ENCODE measurements at places on chromosomes 16 and 17.

DNA sequence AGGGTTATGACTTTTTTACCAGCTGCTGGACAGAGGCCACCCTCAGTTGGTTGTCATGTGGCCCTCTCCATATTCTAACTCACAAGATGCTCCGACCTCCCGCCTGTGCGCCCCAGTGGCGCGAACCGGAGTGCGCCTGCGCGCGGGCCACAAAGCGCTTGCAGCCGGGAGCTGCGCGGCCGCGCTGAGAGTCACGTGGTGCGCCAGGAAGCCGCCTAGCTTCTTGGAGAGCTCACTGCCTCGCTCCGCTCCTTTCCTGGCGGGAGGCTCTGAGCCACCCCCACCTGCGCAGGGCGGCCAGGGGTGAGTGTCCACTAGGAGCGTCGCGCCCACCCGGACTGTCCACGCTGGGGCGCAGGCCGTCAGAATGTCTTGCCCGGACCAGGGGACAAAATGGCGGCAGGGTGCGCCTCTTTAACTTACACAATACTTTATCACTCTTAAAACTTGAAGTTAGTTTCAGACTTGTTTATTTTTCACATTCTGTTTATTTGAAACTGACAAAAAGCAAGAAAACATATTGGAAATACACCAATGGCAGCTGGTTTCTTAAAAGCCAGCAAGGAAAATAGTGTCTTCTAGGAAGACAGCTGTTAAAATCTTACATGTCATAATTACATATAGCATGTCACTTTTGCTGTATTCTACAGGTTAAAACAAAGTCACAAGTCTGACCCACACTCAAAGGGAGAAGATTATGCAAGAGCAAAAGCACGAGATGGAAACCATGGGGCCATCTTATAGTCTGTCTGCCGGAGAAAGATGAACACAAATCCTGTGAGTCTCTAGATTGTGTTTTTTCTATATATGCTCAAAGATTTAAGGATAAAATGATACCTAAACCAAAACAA lies 357.9 kb downstream of the CNTNAP4 start:
- DNase-seq: no peak

GRCh38 chr16:70715860-70716357 lies 30.1 kb upstream of the MTSS2 start:
- no peak for DNase-seq

- DNase-seq: no peak
These were observed 22.1 kb downstream of the MPRIP start for GRCh38 chr17:17064322-17064721.

DNA sequence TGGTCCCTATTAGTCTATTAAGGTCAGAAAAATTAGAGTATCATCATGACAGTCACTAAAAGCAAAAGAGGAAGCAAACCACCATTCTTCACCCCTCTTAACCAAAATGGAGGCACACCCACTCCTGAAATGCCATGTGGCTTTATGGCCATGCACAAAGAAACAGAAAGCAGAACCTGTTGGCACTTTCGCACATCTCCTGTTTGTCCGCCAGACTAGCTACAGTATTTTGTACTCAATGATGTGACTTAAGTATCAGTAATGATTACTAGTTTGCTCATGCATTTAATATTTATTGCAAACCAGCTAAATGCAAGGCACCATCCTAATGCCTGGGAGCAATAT lies 70.2 kb upstream of the GNAO1 start:
- no peak for DNase-seq

DNA sequence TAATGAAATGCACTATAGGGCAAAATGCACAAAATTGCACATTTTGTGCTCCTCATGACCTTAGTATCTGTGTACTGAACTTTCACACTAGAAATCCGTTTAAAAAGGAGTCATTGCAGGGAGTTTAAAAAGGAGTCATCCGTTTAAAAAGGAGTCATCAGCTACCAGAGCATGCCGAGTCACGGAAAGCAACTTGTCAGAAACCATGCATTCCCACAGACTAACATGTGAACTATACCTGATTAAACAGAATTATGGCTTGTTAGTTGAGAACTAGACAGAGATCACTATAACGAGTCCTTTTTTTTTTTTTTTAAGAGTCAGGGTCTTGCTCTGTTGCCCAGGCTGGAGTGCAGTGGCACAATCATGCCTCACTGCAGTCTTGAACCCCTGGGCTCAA lies 35.9 kb downstream of the SLC6A4 start:
- DNase-seq: no peak

- no peak for DNase-seq
These were observed 5.2 kb upstream of the RNF135 start for GRCh38 chr17:30965686-30966085.

DNA sequence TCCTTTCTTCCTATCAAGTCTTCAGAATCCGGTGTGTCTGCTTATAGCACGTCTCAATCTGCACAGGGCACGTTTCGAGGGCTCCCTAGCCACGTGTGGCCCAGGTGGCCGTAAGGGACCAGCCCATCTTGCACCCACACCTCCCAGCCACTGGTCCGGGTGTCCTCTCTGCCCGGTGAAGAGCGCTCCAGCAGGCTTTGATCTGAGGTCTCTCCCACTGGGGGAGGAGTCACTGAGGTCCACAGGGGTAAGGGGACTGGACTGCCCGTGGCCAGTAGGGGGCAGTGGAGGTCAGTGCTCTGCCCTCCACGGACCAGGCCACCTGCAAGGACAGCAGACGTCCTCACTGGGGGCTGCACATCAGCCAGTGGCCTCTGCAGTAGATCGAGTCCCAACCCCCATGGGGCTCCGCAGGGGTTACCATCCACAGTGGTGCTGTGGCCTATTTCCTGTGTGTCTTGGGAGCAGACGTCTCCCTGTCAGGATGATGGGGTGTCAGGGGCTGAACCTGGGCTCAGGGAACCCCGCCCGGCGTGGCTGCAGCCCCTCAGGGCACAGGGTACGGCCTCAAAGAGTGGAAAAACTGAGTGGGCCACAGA lies 204.1 kb upstream of the CIBAR2 start:
- peak; percentile 73 for DNase-seq

DNA sequence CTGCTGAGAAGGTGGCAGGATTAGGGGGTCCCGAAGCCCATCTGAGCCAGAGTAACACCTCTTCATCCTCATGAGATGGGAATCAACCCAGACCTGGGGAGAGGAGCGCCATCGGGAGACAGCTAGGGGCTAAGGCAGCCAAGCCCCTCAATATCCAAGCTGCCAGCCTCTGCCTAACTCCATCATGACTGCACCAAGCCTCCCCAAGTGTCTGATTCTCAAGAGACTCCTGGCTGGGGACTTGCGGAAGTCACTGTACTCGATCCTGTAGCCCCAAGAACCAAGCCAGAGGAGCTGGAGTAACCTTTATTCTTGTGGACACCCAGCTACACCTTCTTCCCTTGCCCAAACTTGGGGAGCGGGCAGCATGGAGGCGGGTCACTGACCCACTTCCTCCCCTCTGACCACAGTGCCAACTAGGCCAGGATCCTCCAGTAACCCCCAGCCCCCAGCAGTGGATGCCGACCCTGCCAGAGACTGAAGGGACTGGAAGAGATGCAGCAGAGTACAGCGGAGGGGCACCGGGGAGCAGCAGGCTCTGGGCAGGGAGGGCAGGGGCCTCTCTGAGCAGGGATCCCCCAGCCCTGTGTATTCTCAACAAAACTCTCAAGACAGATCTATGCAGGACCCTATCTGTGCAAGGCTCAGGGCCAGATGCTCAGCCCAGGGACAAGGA lies 13.3 kb downstream of the HDAC5 start:
- DNase-seq: no peak

DNA sequence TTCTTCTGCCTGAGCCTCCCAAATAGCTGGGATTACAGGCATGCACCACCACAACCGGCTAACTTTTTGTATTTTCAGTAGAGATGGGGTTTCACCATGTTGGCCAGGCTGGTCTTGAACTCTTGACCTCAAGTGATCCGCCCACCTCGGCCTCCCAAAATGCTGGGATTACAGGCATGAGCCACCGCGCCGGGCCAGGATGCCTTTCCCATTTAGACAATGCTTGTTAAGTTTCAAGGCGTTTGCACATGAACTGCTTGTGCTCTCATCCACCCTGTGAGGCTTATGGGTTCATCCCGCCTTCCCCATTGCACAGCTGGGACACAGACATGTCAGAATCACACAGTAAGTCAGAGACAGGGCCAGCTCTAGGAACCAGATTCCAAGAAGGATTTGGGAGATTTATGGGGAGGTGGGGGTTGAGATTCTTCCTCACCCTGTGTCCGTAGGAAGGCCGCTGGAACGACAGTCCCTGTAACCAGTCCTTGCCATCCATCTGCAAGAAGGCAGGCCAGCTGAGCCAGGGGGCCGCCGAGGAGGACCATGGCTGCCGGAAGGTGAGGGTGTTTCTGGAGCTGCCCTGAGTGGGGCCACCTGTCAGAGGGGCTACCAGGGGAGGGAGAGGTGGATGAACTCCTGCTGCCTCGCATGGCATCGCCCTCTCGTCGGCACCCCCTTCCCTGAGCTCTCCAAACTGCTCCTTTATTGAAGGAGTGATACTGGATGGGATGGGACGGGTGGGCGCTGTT lies 46.3 kb downstream of the MRC2 start:
- DNase-seq: no peak

GRCh38 chr16:3188925-3189825 lies 1.2 kb downstream of the OR1F1 start:
- DNase-seq: no peak

DNA sequence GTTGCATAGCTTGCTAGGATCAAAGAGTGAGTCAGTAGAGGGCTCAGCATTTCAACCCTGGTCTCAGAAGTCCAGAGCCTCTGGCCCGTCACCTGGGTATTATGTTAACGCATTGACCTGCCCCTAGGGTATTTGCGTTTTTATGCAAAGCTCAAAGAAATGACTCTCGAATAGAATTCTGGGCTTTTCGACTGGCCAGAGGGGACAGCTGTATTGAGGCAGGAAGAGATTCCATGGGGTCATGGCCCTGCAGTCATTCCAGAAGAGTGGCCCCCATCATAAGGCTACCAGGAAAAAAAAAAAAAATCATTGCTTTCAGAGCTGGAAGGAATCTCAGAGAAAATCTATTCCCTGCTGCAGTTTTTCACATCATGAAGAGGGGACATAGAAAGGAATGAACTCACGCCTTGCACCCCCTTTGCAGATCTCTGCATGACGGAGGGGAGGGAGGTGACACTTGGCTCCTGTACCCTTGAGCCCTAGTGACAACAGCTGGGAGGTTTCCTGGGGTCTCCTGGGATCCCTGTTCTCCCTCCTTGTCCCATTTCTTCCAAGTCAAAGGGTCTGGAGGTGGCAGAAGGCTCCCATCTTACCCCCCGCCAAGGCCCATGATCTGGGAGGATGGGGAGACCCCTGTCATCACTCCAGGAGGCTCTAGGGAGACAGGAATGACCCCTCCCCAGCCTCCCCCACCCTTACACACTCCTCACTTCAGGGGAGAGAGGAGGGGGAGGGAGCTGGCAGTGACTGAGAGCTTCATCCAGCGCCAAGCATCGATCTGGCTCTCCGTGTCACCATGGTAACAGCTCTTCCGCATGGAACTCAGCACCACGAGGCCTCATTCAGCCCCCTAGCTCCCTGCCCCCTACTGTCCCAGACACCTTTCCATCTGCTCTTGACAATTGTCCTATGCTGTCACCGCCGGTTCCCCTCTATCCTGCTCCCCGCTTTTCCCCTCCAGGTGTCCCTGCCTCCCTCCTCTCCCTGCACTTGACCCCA lies 35.8 kb downstream of the GP2 start:
- DNase-seq: no peak

GRCh38 chr16:11481987-11482386 lies 104.7 kb downstream of the LITAF start:
- DNase-seq: no peak

DNA sequence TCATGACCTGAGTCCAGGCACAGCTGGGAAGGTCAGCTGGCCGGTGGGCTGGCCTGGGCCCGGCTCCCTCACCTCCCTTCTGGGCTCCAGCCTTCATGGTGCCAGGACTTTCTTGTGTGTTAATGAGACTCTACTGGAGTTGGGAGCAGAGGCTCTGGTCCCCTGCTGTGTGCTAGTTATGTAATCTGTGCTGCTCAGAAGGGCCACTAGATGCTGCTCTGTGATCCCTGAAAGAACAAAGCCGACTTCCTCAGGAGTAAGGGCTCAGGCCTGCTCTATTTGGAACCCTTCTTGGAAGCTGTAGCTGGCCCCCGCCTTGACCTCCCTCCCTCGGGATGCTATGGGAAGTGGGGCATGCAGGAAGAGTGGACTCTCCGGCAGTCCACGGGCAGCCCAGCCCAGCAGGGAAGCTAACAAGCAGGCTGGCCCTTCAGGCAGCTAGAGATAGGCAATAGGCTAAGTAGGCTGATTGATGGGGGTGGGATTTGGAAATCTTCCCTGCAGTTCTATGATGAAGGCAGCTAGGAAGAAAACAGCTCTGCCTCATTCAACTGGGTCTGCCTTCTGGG lies 3.3 kb upstream of the CDK5R1 start:
- peak; percentile 75 for DNase-seq

- no peak for DNase-seq
These were observed 24.5 kb downstream of the NPLOC4 start for GRCh38 chr17:81612172-81612970.

DNA sequence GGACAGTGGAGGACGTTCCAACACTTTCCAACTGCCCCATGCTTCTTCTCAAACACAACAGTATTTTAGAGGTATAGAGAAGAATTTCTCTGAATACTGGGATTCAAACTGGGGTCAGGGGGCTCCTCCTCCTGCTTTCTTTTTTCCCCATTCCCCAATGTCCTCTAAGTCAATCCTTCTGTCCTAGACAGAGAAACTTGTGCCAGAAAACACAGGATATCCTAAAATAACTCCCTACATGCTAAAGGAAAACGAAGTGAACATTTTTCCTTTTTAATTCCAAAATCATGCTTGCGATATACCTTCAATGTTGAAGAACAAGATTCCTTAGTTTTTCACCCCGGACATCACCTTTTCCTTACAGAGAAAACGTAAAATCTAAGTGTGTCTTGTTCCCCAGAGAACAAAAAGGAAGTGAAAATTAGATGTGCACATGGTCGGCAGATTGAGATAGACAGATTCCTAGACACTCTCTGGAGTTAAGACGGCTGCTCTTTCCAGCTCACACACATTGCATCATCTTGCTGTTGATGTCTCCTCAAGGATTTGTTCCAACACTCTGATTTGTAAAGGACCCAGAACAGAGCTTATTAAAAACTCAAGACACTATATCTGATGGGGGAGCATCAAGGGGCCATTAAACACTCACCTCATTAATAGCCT lies 228.2 kb downstream of the GRIN2A start:
- DNase-seq: no peak

- peak; percentile 40 for DNase-seq
These were observed 69.5 kb downstream of the CMIP start for GRCh38 chr16:81514041-81514559.

GRCh38 chr17:55434721-55435120 lies 13.1 kb upstream of the MMD start:
- DNase-seq: no peak
